ENCODE measurements at places on chromosomes 12 and 14.

- no peak for DNase-seq
Observed at GRCh38 chr12:27185234-27186021, 58.7 kb upstream of the STK38L start.

DNA sequence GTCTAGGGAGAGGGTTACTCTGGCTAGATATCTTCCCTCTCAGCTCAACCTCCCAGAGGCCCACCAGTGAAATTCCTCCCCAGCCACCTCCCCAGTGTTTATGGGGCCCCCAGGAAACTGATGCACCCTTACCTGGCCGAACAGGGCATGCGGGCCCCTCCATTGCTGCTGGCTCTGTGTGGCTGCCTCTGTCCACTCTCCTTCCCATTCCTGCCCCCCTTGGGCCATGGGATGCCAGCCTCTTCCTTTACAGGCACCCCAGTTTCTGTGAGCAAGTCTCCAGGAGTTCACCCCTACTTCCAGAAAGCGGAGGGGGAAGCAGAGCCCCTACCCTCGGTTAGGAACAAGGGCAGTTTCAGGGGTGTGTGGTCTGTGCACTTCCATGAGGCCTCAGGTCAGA, 19.4 kb upstream of the ZDHHC22 start:
- DNase-seq, result no peak

DNA sequence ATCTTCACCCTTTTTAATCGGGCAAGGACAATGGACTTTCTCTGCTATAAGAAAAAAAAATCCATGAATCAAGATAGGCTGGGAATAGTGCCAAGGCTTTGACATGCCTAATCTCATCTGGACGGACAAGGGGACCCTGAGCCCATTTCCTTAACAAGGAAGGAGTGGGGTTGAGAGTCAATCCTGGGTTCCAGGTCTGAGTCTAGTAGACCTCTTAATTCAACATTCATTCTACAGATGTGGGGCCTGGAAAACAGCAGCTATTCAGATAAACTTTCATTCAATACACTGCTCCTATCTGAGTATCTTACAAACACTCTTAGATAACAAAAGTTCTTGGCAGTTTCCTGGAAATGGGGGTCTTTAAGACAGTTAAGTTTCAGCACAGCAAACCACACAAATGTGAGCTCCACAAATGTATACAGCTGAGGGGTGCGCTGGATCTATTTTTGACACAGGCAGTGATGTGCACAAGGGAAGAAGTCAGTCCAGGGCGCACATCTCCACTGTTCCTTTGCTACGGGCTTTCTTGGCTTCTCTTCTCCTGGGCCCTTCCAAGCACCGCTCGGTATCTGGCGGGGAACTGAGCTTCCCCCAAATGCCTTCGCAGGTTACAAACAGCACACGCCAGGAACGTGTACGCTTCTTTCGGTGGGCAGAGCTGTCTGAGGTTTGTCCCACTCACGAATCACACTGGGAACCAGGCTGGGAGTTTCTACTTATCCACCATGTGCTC, 82.2 kb upstream of the GPR68 start:
- no peak for DNase-seq

GRCh38 chr12:113756609-113757008, 209.5 kb downstream of the RBM19 start:
- no peak for DNase-seq

DNA sequence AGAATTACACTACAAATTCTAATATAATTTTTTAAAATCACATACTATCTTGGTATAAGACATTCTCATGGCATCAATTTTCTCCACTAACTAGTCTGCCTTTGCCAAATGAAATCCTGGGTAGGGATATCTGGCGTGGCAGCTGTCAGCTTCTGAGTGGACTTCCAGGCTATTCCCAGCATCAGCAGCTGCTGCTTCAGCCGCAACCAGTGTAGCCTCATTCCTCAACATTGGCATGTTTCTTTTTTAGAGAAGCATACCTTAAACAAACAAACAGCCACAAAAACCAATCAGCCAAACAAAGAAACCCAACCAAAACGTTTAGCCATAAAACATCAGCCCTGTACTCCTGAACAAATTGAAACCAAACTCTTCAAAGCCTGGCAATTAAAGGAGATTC, 235.8 kb downstream of the SSPN start:
- no peak for DNase-seq
